ENCODE measurements at places on chromosomes 11 and 22.

GRCh38 chr11:67611704-67612587 lies 5.2 kb downstream of the NDUFV1 start:
- DNase-seq = no peak

DNA sequence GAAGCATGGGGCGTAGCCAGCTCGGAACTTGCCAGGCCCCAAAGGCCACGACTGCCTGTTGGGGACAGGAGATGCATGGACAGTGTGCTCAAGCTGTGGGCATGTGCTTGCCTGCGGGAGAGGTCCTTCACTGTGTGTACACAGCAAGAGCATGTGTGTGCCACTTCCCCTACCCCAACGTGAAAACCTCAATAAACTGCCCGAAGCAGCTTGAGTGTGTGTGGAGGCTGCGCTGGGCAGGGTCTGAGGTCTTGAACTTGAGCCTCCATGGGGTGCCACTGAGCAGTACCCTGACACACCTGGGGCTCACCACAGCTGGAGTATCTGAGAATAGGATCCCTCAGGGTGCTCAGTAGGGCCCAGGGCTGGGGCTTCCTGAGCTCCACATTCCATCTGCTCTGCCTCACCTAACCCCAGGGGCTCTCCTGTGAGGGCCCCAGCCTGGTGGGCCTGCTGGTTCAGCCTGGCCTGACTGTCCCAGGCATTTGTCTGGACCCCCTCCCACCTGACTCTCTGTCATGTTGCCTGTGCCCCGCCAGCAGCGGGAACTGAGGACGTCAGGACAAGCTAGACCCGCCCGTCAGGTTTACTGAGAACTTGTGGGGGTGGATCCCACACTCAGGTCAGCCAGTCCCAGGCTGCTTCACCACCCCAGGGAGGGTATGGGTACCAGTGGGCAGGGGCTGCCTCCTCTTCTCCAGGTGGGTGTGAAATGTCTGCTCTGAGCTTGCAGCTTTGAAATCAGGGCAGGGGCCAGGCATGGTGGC lies 3.2 kb downstream of the RASSF7 start:
- DNase-seq = no peak

- no peak for DNase-seq
These were observed 88.3 kb downstream of the EFCAB6 start for GRCh38 chr22:43723816-43724215.

- DNase-seq = no peak
These were observed 791.2 kb upstream of the FAT3 start for GRCh38 chr11:91433284-91434010.
